ENCODE measurements at places on chromosomes 11 and 22. TPM values are rescaled to one million over a fixed set of nuclear protein-coding genes. Genes with fewer than 3 reads are reported as not detected.
A peak's percentile ranks its signal among the peaks of the same experiment; 100 is the strongest.

DNA sequence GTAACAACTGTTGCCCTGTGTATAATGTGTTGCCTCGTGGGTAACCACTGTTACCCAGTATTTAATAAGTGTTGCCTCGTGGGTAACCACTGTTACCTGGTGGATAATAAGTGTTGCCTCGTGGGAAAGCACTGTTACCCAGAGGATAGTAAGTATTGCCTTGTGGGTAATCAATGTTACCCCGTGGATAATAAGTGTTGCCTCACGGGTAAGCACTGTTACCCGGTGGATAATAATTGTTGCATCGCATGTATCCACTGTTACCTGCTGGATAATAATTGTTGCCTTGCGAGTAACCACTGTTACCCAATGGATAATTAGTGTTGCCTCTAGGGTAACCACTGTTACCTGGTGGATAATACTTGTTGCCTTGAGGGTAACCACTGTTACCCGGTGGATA, 17.1 kb upstream of the NXPE4 start:
- no peak for DNase-seq

- no peak for DNase-seq
These were observed 48.8 kb upstream of the CD44 start for GRCh38 chr11:35090125-35090524.

DNA sequence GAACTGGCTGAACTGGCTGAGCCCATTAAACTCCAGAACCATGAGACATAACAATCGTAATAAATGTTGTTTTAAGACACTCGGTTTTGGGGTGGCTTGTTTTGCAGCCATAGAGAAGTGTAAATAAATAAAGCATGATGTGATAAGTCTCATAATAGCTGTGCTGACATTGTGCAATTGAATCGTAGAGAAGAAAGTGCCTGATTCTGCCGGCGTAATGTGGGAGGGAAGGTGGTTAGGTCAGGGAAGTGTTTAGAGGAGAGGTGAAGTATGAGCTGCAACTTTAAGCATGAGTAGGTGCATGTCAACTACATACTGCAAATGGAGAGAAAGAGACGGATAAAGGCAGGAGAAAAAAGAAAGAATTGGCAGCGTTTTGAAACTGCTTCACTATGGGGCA, 217.1 kb downstream of the BLID start:
- DNase-seq: no peak

GRCh38 chr22:35305525-35306070, 5.9 kb downstream of the TOM1 start:
- no peak for DNase-seq

- no peak for DNase-seq
These were observed 947.8 kb upstream of the CCDC90B start for GRCh38 chr11:84234011-84234410.

DNA sequence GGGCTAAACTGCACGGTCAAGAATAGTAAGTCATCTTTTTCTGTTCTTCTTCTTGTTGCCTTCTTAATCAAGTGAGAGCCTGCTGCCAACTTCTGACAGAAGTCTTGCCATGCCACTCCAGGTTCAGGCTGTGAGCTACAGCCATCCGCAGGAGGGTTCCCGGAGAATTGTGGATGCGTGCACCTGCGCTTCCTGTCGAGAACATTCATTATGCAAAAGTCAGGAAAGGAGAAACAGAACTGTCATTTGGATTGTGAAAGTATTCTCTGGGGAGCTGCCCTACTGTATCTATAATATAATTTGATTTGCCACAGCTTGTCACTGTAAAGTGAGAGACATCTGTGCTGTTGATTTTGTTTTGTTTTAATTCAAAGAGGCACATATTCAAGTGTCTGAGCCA, 12.3 kb downstream of the IL17RA start:
- no peak for DNase-seq

GRCh38 chr11:117663414-117663813, 133.6 kb downstream of the DSCAML1 start:
- no peak for DNase-seq

GRCh38 chr11:8219257-8220021, 44.2 kb downstream of the LMO1 start:
- no peak for DNase-seq

- DNase-seq: no peak
These were observed 18.8 kb downstream of the MCM5 start for GRCh38 chr22:35418731-35419130.

DNA sequence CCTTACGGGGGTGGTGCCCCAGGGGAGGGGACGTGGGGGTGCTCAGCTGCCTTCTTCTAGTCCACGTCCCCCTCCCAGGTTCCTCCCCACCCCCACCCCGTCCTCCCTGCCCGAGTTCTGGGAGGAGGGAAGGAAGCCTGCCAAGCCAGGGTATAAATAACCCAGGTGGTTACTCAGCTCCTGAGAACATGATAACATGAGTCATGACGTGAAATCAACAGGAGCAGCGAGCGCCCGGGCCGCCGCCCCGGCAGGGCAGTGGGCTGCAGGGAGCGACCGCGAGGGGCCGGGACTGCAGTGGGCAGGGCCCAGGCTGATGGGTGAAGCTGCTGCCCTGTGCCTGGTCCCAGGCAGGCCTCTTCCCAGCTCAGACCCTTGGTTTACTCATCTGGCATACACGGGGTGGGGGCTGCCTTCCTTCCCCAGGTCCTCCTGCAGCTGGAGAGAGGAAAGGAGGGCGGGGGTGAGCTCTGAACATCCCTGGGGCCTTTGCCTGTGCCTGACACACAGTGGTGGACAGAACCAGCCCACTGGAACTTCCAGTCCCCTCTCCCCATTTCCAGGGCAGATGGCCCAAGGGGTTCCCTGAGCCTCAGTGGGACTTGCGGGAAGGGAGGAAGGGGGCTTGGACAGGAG, 8.8 kb upstream of the PDGFB start:
- DNase-seq: no peak

DNA sequence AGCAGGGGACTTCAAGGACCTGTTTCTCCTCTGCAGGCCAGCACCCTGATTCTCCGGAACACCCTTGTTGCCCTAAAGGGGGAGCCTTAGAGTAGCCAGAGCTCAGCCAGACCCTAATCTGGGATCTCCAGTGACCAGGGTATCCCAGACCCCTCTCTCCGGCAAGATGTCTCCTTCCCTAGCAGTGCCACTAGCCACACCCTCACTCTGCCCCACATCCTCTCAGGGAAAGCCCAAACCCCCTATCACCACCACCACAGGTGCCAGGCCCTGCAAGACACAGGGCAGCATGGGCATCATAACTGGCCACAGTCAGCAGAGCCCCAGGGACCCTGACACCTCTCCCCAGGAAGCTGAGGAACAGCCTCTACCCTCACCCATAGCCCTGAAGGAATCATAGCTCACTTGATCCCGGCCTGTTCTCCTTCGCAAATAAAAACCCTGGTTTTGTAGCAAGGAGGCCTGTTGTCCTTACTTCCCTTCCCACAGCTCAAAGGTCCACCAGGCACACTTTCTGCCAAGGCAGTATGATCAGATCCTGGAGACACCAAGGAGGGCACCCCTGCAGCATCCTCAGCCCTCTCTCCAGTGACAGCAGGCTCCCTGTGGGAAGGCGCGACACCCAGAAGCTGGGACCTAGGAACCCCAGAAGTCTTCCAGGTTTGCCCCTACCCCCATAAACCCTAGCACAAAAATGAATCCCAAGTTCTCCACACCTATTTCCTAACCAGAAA, 4.6 kb downstream of the CFL1 start:
- DNase-seq: no peak

DNA sequence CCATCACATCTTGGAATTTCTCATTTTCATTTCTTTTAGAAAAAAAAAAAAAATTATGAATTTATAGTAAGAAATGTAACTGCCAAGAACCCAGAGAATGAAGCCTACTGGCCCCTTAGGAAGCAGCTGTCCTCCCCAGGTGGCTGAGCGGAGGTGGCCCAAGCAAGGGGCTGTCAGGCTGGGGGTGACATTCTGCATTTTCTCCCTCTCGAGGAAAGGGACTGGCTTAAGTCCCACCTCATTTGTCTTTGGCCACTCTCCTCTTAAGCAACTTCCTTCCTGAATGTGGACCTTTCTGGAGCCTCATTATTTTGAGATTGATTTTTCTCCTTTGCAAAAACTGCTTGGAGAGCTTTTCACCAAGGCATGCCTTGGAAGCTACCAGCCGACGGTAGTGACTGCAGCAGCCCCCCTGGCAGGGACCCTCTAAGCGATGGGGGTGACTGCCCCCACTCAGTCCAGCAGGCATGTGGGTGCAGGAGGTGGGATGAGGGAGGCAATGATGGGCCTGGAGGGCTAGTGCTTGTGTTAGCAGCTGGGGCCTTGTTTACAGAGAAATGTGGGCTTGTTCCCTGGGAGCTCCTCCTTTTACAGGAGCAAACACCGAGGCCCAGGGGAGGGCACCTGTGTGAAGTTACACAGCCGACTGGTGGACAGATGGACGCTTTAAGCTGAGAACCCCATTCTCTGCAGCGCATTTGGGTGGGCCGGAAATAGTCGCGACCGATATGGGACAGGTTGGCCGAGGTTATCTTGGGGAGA, 111.7 kb downstream of the MORC2 start:
- DNase-seq: peak; percentile 1

DNA sequence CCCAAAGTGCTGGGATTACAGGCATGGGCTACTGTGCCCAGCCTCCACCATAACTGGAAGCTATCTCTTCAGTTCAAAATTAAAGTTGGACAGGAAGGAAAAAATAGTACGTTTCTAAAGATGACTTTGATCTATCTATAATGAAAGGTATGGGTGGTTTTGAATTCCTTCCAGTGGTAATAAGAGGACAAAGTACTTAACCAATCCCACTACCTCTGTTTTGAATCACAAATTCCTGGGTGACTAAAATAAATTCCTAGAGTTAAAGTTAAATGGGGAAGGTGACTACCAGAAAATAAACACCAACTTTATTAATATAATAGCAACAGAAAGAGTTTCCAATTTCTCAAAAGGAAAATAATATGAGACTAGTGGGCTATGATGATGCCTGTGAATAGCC, 9.1 kb downstream of the PHF5A start:
- no peak for DNase-seq

GRCh38 chr11:115439969-115440540, 64.2 kb downstream of the CADM1 start:
- DNase-seq: no peak

The C11orf65 gene
- 0.43 TPM for total RNA-seq

DNA sequence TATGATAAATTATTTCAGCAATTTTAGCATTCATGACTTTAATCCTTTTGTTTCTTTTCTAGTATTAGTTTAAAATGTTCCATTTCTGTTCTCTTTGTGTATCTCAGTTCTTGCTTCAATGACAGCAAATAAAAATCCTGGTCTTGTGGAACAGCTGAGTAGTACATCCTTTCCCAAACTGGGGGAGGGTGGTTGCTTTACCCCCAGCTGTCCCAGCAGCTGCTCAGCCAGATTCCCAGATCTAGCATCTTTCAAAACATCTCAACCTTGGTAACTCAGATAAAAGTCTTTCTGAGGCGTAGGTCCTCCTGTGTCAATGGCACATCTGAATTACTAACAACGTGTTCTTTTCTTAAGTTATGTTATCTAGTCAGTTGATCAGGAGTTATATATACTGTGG, 72.2 kb upstream of the GRK2 start:
- DNase-seq: no peak
